ENCODE measurements at places on chromosomes 2 and 18. TPM values are rescaled to one million over a fixed set of nuclear protein-coding genes. Genes with fewer than 3 reads are reported as not detected.
A peak's percentile ranks its signal among the peaks of the same experiment; 100 is the strongest.

DNA sequence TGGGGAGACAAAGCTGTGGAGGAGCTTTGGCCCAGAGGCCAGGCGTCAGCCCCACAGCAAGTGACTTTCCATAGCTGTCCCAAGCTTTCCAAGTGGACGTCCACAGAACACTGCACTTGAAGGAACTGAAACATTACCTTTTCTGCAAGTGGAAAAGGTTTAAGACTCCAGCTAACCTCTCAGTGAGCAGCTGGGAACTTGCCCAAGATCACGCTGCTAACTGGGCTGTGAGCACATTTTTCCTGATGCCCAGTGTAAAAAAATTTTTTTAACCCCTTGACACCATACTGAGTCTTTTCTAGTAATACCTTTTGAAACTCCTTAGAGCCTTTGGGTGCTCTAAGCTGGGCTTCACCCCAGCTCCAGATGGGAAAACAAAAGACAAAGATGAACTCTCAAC lies 256.7 kb downstream of the HAUS1 start:
- no peaks in the 10 kb centered on the region for H3K4me1 ChIP-seq
- no peaks in the 10 kb centered on the region for H3K27me3 ChIP-seq
- DNase-seq: no peak
- no peaks in the 10 kb centered on the region for H3K36me3 ChIP-seq

DNA sequence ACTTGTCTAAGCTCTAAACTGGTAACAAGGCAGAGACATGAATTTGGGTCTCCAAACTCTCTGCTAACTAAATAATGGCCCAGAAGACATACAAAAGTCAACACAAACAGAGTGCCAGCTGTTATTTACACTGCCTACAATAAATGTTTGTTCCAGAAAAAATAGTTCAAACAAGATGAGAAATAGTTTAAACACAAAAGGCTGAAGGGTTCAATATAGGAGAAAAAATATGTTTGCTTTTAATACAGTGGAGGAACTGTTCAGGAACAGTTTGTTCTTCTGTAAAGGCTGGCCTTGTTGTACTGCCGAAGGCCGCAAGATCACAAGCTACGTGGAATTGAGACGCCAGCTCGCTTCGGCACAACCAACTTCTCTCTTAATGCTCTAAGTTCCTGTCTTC lies 74.6 kb downstream of the AFF3 start:
- H3K27ac ChIP-seq: no peak overlapping the region

DNA sequence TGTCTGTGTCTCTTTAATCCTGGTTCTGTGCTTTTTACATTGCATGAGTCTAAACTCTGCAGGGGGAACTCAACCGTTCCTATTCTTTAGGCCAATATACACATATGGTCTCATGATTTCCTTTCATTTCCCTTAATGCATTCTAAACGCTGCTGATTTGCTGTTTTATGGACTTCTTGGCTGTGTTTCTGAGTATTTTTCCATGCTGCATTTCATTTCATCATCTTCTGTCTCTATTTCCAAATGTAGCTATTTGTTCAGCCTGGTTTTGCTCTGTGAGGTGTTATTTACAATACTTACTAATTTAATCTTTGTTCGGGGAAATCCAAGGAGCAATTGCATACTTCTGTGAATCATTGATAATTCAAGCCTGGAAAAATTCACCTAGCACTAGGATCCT lies 897.2 kb downstream of the TSN start:
- no peak overlapping the region for H3K27ac ChIP-seq
- no peaks in the 10 kb centered on the region for H3K4me1 ChIP-seq
- no peaks in the 10 kb centered on the region for H3K27me3 ChIP-seq
- H3K4me3 ChIP-seq: no peak overlapping the region
- DNase-seq: no peak

- H3K4me3 ChIP-seq: no peak overlapping the region
- H3K36me3 ChIP-seq: no peaks in the 10 kb centered on the region
- H3K27me3 ChIP-seq: no peaks in the 10 kb centered on the region
- no peak for DNase-seq
These were observed 40.4 kb downstream of the CYRIA start for GRCh38 chr2:16625201-16625729.

DNA sequence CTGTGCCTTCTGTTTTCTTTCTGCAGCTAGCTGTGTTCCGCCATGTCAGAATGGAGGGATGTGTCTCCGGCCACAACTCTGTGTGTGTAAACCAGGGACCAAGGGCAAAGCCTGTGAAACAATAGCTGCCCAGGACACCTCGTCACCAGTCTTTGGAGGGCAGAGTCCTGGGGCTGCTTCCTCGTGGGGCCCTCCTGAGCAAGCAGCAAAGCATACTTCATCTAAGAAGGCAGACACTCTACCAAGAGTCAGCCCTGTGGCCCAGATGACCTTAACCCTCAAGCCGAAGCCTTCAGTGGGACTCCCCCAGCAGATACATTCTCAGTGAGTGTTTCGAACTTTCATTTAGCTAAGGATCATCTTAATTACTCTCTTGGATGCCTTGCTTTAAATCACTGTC lies 74.1 kb downstream of the LTBP1 start:
- peaks cover 23% of the 10 kb centered on the region for H3K4me1 ChIP-seq
- no peak for DNase-seq
- H3K36me3 ChIP-seq: peaks cover 3% of the 10 kb centered on the region
- H3K27ac ChIP-seq: peak overlapping the region; percentile 68

- DNase-seq: no peak
- H3K4me1 ChIP-seq: no peaks in the 10 kb centered on the region
- H3K27ac ChIP-seq: no peak overlapping the region
- H3K36me3 ChIP-seq: no peaks in the 10 kb centered on the region
- no peak overlapping the region for H3K4me3 ChIP-seq
- H3K27me3 ChIP-seq: no peaks in the 10 kb centered on the region
These were observed 15.5 kb downstream of the NEURL3 start for GRCh38 chr2:96489663-96490062.

- no peaks in the 10 kb centered on the region for H3K27me3 ChIP-seq
- no peak overlapping the region for H3K27ac ChIP-seq
- no peak overlapping the region for H3K4me3 ChIP-seq
- no peak for DNase-seq
These were observed 95.9 kb downstream of the EPB41L5 start for GRCh38 chr2:120108749-120109148.

DNA sequence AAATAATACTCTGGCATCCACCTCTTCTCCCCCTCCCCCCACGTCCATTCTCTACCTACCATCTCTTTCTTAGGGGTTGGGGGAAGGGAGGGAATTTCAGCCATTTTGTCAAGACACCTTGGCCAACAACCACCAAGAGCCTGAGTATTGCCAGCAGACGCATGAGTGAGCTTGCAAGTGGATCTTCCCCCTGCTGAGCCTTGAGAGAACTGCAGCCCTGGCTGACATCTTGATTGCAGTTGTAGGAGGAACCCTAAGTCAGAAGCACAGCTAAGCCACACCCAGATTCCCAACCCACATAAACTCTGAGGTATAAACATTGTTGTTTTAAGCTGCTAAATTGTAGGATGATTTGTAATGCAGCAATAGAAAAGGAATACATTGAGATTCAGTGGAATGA lies 165.6 kb downstream of the TMEFF2 start:
- no peak overlapping the region for H3K4me3 ChIP-seq
- no peaks in the 10 kb centered on the region for H3K36me3 ChIP-seq
- no peaks in the 10 kb centered on the region for H3K4me1 ChIP-seq
- H3K27me3 ChIP-seq: no peaks in the 10 kb centered on the region
- no peak overlapping the region for H3K27ac ChIP-seq
- no peak for DNase-seq

DNA sequence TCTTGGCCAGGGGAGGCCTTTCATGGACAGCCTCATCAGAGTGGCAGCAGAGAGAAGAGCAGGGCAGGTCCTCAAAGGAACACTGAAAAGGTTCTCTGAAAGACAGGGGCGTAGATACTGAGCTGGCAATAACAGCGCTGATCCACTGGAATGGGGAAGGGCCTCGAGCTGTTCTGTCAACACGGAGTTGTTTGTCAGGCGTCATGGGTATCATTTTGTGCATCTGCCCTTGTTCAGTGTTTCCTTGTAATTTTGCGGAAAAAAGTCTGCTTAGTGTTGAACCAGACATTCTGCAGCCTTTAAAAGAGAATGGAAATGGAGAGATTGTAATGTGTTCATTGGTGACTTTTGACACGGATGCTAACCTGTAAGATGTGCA lies 21.5 kb downstream of the AGAP1 start:
- H3K4me3 ChIP-seq: no peak overlapping the region
- no peaks in the 10 kb centered on the region for H3K36me3 ChIP-seq
- no peaks in the 10 kb centered on the region for H3K27me3 ChIP-seq

DNA sequence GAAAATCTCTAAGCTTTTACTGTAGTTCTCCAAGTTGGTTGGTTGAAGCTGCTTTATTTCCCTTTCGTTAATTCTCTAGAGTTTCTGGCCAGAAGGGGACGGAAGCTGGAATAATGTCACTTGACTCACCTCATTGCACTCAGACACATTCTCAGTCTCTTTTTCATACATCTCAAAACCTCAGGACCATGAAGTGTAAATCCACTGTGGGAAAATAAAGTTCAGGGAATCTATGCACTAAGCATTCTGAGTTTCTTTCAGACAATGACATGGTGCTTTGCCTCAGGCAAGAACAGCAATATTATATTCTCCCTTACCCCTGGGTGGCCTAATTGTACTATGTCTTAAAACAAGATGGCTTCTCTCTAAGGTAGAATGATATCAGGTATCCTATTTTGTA lies 167.8 kb downstream of the PRPF40A start:
- H3K27me3 ChIP-seq: no peaks in the 10 kb centered on the region
- no peak for DNase-seq
- H3K4me3 ChIP-seq: no peak overlapping the region
- no peak overlapping the region for H3K27ac ChIP-seq
- no peaks in the 10 kb centered on the region for H3K36me3 ChIP-seq

DNA sequence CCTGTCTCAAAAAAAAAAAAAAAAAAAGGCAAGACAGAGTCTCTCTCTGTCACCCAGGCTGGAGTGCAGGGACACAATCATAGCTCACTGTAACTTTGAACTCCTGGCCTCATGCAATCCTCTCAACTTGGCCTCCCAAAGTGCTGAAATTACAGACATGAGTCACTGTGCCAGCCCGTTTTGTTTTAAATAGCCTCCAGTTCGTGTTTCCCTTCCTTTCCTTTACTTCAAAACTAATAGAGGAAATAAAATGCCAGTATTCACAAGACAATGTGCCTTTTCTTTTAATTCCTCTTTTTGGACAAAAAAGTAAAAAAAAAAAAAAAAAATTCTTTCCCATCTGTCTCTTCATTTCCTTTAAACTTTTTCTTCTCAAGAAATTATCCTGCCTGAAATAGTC lies 54.5 kb upstream of the ACMSD start:
- H3K4me3 ChIP-seq: no peak overlapping the region
- H3K27me3 ChIP-seq: no peaks in the 10 kb centered on the region
- H3K4me1 ChIP-seq: no peaks in the 10 kb centered on the region
- no peaks in the 10 kb centered on the region for H3K36me3 ChIP-seq

Gene MAPK4
- 1.2 TPM for total RNA-seq

Gene CCBE1
- 0.32 TPM for total RNA-seq

Gene LIMS3
- total RNA-seq: 21.9 TPM

Gene CCDC102B
- total RNA-seq: 3.3 TPM

Gene GFPT1
- total RNA-seq: 25.7 TPM

Gene NGEF
- 0.43 TPM for total RNA-seq

Gene MYO3B
- total RNA-seq: not detected
